ENCODE measurements at places on chromosomes 3 and 15. TPM values are rescaled to one million over a fixed set of nuclear protein-coding genes. Genes with fewer than 3 reads are reported as not detected.

ECE2 gene
- total RNA-seq = not detected

GOLGA8S gene
- not detected for total RNA-seq

GOLGA8R gene
- total RNA-seq = 1.1 TPM

GUCA1C gene
- total RNA-seq = not detected

MYEF2 gene
- total RNA-seq = not detected

ZBTB47 gene
- 15.3 TPM for total RNA-seq
